CMK (cell line): ENCODE measurements at places on chromosomes 1 and 21.

- no peak for DNase-seq
Measured at GRCh38 chr1:205515781-205516253, 11.3 kb downstream of the CDK18 start.

GRCh38 chr1:89525169-89525855 is 683 bp downstream of the LRRC8B start:
- DNase-seq: no peak

- DNase-seq: no peak
Measured at GRCh38 chr1:234750922-234751627, 141.1 kb upstream of the IRF2BP2 start.

DNA sequence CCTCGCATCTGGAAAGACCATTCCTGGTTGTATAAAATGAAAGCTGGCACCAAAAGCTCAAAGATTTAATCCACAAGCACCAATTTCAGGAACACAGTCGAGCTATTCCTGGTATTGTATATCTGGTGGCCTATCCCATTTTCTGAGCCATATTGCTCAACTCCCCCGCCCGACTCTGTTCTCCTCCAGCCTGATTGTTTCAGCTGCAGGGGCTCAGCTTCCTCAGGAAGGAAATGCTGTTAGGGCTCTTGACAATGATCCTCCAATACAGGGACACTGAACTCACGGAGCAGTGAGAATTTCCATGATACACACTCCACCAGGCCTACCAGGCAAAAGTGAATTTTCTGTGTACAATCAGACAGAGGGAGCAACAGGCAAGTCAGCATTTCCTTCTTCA is 16.9 kb upstream of the TDRD10 start:
- DNase-seq: no peak

DNA sequence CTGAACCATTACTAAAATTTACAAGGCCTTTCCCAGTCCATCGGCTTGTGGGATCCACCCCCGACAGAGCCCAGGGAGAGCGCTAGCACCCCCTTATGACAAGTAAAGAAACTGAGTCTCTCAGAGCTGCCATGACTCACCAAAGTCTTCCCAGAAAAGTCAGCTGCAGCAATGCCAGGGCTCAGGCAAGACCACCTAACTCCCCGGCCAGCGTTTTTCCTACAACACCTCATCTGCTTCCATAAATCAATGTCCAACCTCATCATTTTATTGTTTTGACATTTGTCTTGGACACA is 15.0 kb downstream of the DHCR24 start:
- no peak for DNase-seq

DNA sequence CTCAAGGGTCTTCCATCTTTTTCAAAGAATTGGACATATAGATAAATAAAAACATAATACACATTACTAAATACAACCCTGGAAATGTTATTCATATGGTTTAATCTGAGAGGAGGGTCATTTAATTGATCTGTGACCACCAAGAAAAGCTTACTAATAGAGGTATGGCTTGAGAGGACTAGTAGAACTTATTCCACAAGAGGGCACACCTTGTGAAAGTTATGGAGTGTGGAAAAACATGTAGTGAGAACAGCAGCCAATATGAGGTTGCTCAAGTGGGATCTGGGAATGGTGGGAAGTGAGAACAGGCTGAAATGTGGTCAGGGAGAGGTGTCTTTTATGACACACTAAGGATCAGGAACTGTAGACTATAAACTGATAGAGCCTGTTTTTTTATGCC is 973.5 kb upstream of the B3GALT2 start:
- DNase-seq: no peak

DNA sequence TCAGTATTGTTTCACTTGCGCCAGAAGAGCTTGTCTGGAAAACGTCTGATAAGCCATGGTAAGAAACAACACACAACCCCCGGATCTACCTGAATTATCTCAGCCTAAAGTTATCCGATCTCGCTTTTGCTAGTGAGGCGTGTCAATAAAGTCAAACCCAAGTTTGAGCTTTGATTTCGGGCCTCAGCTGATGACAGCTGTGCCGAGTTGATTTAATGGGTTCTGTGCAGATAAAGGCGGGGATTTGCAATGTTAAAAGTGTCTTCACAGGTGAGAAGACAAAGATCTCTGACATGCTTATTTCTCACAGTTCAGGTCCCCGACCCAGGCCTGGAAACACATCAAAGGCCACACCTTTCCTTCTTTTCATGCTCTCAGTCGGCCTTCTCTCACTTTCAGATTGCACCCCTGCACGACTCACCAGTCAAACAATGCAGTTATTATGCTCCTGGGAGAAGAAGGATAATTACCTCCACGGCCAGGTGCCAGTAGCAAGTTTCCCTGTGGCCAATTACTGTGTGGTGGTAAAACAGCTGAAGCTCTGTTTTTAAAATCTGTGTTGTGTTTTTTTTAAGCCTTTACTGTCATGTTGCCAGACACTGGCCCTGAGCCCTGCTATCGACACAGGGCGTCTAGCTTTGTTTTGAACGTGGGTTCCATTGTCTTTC is 245.3 kb upstream of the RUNX1 start:
- no peak for DNase-seq

DNA sequence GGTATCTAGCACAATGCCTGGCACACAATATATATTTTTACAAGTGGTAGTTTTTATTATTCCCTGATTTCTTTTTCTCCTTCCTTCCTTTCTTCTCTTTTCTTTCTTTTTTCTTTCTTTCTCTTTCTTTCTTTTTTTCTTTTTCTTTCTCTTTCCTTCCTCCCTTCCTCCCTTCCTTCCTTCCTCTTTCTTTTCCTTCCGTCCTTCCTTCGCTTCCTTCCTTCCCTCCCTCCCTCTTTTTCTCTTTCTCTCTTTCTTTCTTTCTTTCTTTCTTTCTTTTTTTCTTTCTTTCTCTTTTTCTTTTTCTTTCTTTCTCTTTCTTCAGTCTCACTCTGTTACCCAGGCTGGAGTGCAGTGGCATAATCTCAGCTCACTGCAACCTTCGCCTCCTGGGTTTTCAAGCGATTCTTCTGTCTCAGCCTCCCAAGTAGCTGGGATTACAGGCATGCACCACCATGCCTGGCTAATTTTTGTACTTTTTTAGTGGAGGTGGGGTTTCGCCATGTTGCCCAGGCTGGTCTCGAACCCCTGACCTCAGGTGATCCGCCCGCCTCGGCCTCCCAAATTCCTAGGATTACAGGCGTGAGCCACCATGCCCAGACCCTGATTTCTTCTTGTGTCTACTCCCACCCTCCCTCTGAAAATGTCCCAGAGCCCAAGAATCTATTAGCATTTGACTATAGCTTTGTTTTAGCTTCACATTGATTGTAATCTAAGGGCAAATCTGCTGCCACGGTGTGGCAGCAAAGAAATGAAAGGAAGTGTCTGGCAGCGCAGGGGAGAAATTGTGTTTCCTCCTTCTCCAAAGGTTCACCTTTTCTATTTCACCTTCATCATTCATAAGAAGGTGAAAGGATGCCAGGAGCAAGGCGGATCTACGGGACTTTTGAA is 19.9 kb upstream of the ABCB10 start:
- no peak for DNase-seq

DNA sequence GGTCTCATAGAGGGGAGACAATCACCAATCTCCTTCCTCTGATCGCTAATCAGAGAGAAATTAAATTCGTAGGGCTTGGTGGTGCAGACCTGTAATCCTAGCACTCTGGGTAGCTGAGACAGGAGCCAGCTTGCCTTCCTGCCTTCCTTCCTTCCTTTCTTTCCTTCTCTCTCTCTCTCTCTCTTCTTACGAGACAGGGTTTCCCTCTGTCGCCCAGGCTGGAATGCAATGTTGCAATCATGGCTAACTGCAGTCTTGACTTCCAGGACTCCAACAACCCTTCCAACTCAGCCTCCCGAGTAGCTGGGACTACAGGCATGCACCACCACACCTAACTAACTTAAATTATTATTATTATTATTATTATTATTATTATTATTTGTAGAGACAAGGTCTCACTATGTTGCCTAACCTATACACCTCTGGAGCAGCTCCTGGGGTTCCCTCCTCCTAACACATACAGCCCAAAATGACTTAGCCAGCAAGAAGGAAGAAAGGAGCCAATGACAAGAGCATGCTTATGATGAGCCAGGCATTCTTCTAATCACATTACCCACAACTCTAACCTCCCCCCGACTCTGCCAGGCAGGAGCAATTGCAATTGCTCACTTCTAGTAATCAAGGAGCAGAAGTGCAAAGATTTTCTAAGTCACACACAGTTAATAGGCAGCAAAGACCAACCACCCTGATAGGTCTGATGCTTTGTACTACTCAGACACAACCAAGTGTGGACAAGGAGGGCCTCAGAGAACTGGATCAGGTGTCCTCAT is 105.4 kb upstream of the F3 start:
- DNase-seq: no peak

DNA sequence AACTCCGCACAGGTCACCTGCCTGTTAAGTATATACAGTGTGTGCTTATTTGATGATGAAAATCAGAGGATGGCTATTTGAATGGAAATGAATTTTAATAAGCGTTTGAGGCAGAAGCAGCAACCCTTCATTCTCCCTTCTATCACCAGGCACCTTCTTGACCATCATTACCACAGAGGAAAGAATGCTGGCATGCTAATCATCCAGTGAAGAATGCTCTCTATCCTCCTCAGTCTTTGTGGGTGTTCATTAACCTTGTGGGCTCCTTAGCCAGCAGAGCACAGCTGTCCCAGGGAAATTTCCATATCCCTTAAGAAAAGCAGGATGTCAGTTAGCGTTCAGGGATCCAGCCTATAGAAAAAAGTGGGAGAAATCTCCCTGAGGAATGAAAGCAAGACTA is 428.0 kb upstream of the CAMK1G start:
- no peak for DNase-seq

DNA sequence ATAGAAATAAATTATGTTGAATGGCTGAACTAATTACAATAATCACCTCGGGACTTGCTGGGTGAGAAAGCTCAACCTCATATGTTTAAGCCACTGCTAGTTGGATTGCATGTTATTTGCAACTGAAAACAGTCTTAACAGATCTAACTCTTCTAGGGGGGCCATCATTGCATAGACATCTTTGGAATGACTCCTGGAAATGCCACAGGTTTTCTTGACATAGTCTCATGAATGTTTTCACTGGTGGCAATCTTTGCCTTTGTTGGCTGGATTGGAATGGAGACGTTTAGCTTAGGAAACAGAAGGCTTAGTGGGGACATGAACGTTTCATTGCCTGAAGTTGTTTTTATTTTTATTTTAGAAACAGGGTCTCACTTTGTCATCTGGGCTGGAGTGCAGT is 8.8 kb upstream of the WDTC1 start:
- DNase-seq: no peak

DNA sequence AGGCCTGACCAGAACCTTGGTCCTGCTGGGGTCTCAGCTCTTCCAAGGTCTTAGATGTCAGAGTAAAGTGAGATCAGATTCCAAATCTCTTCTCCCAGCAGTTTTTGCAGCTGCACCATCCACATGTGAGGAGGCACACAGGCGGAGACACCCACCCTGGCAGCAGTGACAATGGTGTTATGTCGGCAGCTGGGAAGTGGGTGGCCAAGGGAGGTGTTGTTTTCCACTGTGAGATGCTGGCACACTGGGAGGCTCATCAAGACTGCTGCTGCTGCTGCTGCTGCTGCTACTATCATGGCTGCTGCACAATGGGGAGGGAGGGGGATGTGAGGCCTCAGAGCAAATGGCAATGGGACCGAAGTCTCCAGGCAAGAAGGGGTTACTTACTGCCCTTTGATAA is 23.6 kb downstream of the CAMK2N1 start:
- DNase-seq: no peak

DNA sequence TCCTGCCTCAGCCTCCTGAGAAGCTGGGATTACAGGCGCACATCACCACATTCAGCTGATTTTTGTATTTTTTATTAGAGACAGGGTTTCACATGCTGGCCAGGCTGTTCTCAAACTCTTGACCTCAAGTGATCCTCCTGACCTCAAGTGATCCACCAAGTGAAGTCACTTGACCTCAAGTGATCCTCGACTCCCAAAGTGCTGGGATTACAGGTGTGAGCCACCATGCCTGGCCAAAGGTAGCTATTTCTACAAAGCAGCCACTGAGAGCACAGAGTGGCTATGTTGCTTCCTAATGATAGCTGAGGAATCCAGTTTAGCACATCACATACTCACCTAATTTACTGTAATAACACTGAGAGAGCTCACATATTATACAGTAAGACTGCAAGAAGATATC is 44.8 kb upstream of the CPLANE2 start:
- no peak for DNase-seq

DNA sequence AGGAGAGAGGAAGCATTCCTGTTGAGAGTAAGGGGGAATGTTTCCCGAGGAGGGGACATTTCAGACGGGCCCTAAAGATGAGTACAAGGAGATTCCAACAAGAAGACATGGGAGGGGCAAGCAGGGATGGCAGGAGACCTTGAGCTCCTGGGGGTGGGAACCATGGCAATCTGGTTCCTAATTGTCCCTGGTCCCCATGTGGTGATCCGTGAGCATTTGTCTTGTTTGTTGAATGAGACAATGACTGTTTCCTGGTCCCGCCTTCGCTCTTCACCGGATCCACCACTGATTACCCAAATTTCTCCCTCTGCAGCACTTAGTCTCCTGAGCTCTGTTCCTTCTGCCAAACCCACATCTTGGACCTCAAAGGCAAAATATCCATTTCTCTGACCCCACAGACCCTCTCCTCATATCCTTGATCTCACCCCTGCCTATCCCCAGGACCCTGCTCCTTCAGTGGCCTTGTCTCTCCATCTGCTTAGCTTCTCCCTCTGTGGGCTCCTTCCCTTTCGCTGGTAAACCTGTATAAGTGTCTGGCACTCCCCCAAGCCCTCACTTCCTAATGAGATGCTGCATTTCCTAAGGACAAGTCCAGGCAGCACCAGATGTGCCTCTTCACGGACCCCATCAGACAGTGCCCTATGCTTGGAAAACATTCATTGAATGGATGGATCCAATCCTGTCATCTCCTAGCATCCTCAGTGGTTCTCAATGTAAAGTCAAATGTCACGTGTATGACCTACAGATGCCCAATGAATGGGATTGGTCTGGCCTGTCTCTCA is 8.3 kb upstream of the CSF1 start:
- no peak for DNase-seq

DNA sequence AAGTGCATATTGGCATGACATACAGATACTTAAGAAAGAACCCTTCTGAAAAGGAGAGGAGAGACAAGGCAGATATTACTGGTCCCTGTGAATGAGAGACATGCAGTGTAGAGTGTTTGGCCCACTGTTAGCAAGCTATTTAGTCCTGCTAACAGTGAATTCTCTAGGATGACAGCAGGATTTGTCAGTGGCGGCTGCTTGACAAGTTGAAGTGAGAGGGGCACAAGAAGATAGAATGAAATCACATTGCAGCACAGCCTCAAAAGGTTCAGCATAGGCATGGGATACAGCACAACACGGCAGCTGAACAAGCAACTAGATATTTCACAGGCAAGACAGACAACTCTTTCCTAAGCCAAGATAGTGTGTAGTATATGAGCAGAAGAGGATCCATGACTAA is 407.9 kb downstream of the PLA2G4A start:
- DNase-seq: no peak

- DNase-seq: no peak
Measured at GRCh38 chr1:165869343-165869742, 41.9 kb downstream of the UCK2 start.
